ENCODE measurements at places on chromosomes 12 and 14. TPM values are rescaled to one million over a fixed set of nuclear protein-coding genes. Genes with fewer than 3 reads are reported as not detected.

GRCh38 chr14:53055003-53055402 is 98.1 kb downstream of the DDHD1 start:
- no peak for DNase-seq

DNA sequence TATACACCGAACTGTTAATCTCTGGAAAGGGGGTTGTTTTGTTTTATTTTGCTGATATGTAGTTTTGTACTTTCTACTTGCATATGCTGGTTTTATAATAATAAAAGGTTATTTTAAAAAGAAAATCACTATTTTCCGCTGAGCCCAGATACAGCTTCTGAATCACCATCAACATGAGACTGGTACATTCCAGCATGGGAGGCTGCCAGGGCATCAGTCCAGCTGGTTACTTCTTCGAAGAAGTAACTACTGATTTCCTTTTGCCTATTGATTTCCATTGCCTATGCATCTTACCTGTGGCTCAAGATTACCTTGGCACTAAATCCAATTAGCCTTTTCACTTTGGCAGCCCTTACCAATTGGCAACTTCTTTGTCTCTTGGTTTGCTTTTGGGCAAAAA is 11.7 kb upstream of the OSBPL8 start:
- DNase-seq, result no peak

GRCh38 chr14:27049701-27050100 is 451.9 kb upstream of the NOVA1 start:
- DNase-seq, result no peak

DNA sequence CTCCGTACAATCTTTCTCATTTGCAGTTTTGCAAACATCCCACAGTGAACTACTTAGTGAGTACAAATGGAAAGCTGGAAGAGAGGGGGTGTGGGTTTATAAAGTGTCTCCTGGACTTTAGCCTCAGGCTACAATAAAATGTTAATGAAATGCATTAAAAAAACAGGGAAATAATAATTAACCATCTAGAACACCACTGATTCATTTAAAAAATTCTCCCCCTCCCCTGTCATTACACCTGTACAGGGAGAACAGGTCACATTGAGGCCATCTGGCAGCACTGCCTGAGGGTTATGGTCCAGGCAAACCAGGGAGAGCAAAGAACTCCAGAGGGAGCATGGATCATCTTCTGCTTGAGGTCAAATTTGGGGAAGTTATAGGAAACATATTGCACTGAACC is 96.3 kb downstream of the TSPAN8 start:
- no peak for DNase-seq

The PPM1H gene
- 3.3 TPM for total RNA-seq

GRCh38 chr12:4567073-4567881 is 5.3 kb downstream of the DYRK4 start:
- no peak for DNase-seq

GRCh38 chr12:82942521-82942920 is 255.8 kb downstream of the TMTC2 start:
- no peak for DNase-seq

- DNase-seq, result no peak
Measured at GRCh38 chr14:31567655-31568054, 6.5 kb downstream of the NUBPL start.

- DNase-seq, result no peak
Measured at GRCh38 chr12:106309671-106310505, 7.4 kb downstream of the TCP11L2 start.

The NKX2-1 gene
- not detected for total RNA-seq

DNA sequence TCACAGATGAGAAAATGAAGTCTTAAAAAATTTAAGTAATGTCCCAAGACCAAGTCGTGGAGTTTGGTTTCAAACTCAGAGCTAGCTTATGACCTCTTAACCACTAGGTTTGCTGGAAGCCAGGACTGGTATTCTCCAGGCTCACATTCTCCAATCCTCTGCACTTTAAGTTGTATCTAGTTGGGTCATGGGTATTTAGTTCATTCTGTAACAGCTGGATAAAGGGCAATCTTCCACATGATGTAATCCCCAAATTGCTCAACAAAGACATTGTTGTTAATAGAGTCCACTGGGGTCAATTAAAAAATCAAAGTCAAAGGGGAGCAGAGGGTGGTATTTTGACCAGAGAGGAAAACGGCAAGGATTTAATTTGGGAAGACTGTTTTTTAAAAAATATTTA is 17.8 kb upstream of the GAS2L3 start:
- DNase-seq, result no peak

GRCh38 chr14:53857625-53858344 is 98.8 kb downstream of the BMP4 start:
- no peak for DNase-seq

Measured in left cardiac atrium (tissue), 4 donors.